ENCODE measurements at places on chromosomes 12 and 14.

DNA sequence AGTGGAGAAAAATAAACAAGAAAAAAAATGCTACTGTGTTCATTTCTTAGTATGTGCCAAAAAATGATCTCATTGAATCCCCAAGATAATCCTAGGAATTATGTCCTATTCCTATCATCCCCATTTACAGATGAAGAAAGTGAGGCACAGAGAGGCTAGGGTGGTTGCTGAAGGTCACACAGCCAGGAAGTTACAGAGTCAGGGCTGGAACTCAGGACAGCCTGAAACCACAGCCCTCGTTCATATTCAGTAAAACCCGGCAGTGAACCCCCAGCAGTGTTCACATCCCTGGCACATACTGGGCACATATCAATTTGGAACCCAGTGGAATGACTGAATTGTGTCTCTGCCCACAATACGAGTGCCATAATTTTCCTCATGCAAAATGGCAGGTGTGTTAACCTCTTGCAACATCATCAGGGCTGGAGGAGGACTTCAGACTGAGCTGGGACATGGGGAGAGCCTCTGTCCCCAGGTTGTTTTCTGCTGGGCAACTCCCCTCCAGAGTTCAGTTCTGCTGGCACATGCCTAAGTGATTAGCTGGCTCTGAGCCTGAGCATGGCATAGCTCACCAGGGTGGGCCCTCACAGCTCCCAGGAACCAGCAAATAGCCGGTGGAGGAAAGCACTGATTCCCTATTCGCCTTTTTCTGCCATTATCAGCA is 2.0 kb upstream of the PPP1CC start:
- no peak for DNase-seq

DNA sequence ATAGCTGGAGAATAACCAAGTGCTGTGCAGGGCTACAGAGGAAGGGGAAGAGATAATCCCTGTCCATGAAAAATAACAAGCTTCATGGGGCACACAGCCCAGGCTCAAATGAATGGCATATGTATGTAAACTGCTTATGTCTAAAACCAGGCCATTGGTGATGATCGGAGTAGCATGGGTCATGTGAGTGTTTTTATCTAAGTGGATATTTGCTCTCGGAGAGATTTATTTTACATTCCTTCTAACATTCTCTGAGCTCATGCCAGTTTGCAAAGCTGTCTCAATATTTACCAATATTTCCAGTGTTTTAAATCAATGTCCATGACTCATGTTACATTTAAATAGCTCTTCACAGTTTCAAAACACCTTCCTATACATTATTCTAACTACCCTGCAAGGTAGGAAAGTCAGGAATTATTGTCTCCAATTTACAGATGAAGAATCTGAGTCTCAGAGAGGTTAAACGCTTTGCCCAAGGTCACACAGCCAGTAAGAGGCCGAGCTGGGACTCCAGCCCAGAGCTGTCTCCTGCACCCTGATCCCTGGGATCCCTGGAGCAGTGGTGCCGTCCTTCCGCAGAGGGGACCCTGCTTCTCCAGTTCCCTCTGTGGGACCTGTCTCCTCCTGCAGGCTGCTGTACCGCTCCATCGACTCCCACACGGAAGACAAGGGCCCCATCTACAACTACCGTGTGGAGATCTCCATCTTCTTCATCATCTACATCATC is 186.7 kb upstream of the FKBP4 start:
- DNase-seq, result no peak

DNA sequence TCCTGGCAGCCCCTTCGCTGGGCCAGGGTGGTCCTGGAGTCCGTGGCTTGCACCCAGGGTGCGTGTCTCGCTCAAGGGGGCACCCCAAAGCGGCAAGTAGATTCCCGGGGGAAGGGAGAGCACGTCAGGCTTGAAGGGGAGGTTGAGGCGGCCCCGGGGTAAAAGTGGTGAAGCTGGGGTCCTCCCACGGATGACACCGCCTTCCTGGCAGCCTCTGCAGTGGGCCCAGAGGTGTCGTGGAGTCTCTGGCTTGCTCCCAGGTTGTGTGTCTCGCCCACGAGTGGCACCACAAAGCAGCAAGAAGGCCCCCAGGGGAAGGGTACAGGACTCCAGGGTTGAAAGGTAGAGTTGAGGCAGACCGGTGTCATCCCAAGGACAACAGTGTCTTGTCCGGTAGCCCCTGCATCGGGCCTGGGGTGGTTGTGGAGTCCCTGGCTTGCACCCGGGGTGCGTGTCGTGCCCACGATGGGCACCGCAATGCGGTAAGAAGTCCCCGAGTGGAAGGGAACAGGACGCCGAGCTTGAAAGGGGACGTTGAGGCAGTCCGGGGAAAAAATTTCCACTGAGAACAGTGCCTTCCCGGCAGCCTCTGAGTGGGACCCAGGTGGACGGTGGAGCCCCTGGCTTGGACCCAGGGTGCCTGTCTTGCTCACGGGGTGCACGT is 158.0 kb upstream of the ALG10B start:
- no peak for DNase-seq

GRCh38 chr12:5796171-5796958 is 148.7 kb downstream of the ANO2 start:
- DNase-seq, result no peak

GRCh38 chr14:95315579-95315978 is 4.1 kb downstream of the CLMN start:
- no peak for DNase-seq

GRCh38 chr14:66228267-66228970 is 257.8 kb upstream of the CCDC196 start:
- no peak for DNase-seq

DNA sequence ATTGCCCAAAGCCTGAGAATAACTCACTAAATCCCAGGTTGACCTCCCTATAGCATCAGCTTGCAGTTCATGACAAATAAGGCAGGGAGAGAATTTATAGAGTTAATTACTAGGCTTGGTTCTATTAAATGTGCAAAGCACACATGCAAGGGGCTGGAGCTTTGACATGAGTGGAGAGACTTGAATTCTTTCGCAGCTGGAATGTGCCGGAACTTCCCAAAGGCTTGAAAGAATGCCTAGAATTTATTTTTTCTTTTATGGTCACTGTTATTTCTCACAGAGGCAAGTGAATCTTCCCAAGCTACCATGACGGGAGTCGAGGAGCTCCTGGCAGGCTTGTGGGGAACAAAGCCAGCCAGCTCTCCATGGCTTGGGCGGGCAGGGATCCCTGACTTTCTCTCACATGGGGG is 95.5 kb upstream of the USP44 start:
- DNase-seq, result no peak

DNA sequence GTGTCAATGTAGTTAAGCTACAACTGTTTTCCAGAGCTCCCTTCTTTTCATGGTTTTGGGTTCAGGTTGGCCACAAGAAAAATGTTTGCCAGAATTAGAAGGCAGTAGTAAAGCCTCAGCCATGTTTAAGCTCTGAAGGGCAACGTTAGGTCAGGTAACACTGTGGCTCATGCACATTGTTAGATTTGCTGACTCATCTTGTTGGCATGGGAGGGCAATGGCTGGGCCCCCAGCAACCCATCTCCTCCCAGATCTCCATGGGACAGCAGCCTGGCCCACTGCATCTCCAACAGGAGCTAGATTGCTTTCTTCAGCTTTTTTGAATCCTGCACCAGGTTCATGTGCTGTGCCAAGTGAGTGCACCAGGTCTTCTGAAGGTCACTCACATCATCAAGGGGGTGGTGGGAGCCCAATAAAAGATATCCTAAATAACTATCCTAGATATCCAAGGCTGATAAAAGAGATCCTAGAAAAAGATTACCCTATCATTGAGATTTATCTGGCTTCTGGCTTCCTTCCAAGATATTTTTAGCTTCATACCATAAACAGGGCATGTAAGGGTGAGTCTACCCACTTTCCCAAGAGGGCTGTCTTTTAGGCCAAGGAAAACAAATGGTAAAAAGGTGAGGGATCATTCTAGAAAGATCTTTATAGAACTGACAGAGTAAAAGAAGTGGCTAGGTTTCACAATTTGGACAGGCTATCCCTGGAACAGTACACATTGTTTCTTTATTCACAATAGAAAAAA is 28.9 kb downstream of the PTGER2 start:
- no peak for DNase-seq

Measured in hippocampal formation (tissue), 2 donors.